Activated CD4-positive, alpha-beta T cell treated with anti-CD3 and anti-CD28 coated beads for 36 hours (primary cell): ENCODE measurements at places on chromosomes 5 and 9. TPM values are rescaled to one million over a fixed set of nuclear protein-coding genes. Genes with fewer than 3 reads are reported as not detected.

GLRX gene
- 21.0 TPM for total RNA-seq

GRCh38 chr5:176166427-176166826 lies 71.8 kb upstream of the SIMC1 start:
- no peaks in the 10 kb centered on the region for H3K4me1 ChIP-seq
- DNase-seq = no peak
- peaks cover 15% of the 10 kb centered on the region for H3K27me3 ChIP-seq
- no peaks in the 10 kb centered on the region for H3K36me3 ChIP-seq

DNA sequence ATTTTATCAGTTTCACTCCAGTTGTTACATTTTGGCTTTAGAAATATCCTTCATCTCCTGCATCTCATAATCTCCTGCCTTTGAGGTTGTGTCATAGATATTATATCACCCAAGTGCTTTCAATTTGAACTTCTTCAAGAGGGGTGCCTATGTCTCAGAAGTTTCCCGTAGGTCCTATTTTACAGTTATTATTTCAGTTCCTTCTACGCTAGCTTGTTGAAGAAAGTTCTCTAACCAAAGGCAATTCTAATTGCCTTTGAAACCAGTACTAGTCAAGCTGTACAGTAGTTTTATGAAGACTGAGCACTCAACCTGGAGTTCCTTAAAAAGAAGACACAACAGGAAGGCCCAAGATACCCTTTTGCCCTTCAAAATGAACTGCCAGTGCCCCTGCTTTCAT lies 116.4 kb downstream of the ZCCHC7 start:
- H3K27me3 ChIP-seq = no peaks in the 10 kb centered on the region
- H3K36me3 ChIP-seq = peaks cover 28% of the 10 kb centered on the region
- H3K4me1 ChIP-seq = peaks cover 31% of the 10 kb centered on the region
- DNase-seq = no peak

GZMA gene
- 2.4 TPM for total RNA-seq

- H3K27ac ChIP-seq = no peak overlapping the region
- DNase-seq = no peak
- no peaks in the 10 kb centered on the region for H3K36me3 ChIP-seq
- peak overlapping the region; percentile 62 for H3K4me3 ChIP-seq
- H3K4me1 ChIP-seq = peaks cover 23% of the 10 kb centered on the region
- H3K27me3 ChIP-seq = peaks cover 5% of the 10 kb centered on the region
These were observed 3.7 kb downstream of the PIP5KL1 start for GRCh38 chr9:127926906-127927200.

DNA sequence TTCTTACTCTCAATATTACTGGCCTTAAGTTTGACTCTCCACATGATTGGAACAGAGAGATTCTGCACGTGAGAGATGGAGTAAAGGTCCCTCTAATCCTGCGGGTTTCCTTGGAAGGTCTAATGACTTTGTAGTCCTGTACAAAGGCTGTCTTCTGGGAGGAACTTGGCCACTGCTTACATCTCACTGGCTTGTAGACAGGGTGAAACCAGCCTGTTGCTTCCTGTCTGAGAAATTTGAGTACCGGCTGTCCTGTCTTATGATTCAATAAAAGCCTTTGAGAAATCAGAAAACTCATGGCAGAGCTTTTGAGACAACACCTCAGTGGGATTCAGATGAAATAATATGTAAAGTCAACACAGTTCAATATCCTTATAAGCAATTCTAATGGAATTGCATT lies 43.0 kb downstream of the IL31RA start:
- no peaks in the 10 kb centered on the region for H3K36me3 ChIP-seq
- no peak overlapping the region for H3K4me3 ChIP-seq
- peaks cover 4% of the 10 kb centered on the region for H3K27me3 ChIP-seq
- peaks cover 6% of the 10 kb centered on the region for H3K4me1 ChIP-seq

DNA sequence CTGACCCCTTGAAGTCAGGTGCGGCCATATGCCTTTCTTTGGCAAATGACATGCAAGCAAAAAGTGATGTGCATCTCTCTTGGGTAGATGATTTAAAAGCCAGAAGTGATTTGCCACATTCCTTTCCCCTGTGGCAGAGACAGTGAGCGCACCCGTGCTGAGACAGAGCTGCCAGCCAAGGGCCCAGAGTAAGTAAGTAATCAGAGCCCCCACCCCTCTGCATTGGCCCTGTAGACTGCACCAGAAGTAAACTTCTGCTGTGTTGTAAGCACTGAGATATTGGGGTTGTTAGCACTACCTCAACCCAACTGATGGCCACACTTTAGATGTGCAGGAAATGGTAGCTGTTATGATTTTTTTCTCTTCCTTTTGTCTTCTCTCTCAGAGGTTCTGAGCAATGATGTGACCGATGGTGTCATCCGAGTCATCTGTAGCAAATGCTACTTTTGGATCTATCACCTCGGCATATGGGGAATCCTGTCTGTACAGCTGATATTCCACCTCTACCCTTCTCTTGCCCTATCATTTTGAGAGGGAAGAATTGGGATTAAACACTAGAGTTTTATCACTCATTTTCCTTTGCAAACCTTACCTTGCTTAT lies 58.0 kb downstream of the DOCK2 start:
- peaks cover 2% of the 10 kb centered on the region for H3K4me1 ChIP-seq
- H3K4me3 ChIP-seq = no peak overlapping the region
- H3K27me3 ChIP-seq = no peaks in the 10 kb centered on the region
- DNase-seq = no peak

DNA sequence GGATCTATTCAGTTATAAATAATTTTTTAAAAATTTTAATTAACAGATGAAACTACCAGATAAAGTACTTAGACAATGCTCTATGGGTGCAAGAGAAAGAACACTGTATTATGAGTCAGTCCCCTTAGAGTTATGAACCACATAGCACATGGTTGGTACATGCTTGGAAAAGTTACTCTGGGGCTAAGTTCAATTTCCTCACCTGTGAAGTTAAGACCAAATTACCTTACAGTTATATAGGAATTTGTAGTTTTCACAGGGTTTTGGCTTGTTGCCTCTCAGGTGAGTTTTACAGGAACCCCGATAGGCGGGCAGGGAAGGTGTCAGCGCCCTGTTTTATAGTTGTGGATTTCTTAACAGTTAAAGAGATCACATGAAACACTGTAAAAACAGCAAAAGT lies 1.2 kb downstream of the PANK3 start:
- H3K27me3 ChIP-seq = no peaks in the 10 kb centered on the region
- peak overlapping the region; percentile 88 for H3K27ac ChIP-seq
- H3K4me3 ChIP-seq = peak overlapping the region; percentile 91
- peaks cover 28% of the 10 kb centered on the region for H3K36me3 ChIP-seq
- H3K4me1 ChIP-seq = peaks cover 34% of the 10 kb centered on the region

DNA sequence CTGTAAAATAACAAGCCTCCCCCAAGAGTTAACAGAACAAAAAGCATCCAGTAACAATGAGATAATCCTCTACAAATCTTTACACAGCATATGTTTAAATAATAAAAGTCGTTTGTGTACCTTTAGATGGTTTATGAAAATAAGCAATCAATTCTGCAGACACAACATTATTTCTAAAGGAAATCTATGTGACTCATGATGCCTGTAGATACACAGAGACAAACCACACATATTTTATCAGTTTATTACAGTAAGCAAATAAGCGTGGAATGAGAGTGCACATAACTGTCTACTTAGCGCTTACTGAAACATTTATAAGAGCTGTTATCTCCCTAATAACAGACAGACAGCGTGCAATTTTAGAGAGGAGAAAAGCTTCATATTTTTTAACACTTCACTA lies 243.6 kb downstream of the AP3B1 start:
- H3K27me3 ChIP-seq = no peaks in the 10 kb centered on the region
- no peaks in the 10 kb centered on the region for H3K4me1 ChIP-seq
- DNase-seq = no peak
- H3K36me3 ChIP-seq = peaks cover 14% of the 10 kb centered on the region
- no peak overlapping the region for H3K27ac ChIP-seq

GRCh38 chr5:137580030-137580429 lies 80.9 kb upstream of the SPOCK1 start:
- no peaks in the 10 kb centered on the region for H3K36me3 ChIP-seq
- DNase-seq = no peak
- H3K4me1 ChIP-seq = no peaks in the 10 kb centered on the region
- no peak overlapping the region for H3K4me3 ChIP-seq

DNA sequence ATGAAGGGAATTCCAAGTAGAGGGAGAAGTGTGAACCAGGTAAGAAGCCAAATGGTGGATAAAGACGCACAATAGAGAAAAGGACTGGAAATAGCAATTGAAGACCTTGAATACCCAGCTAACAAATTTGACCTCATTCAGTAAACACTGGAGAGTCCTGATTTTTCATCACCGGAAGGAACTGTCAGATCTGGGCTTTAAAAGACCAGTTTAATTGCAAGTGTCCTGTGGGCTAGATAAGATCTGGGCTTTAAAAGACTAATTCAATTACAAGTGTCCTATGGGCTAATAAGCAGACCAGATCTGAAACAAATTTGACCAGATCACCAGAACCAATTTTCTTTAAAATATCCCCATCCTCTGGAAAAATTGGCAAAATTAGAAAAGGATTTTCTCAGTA lies 380.0 kb downstream of the ACTL7B start:
- H3K27me3 ChIP-seq = no peaks in the 10 kb centered on the region
- H3K4me1 ChIP-seq = peaks cover 5% of the 10 kb centered on the region
- no peak for DNase-seq
- no peak overlapping the region for H3K27ac ChIP-seq

LEAP2 gene
- 2.5 TPM for total RNA-seq

DNA sequence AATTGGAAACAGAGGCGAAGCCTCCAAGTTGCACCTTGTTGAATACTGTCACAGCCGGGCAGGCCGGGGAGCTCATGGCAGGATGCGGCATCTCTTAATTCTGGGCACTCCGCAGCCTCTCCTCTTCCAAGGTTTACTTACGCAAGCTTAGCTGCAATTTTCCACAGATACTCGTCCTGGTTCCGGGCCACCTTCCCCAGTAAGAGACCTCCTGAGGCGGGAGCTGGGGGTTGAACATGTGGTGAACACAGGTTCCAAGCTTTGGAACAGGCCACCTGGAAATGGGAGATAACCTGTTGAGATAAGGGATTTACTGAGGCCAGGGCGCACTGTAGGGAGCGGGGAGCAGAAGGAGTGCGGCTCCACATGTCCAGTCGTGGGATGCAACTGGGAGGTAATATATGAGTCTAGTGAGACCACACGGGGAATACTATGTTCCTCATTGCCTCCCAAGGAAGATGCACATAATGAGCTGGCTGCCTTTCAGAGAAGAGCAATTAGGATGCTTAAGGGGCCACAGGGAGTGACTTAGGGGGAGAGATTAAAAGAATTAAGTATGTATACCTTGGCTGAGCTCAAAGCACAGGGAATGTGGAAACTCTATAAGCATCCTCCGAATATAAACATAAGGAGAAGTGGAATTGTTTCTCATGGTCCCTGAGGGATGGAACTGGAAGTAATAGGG lies 335.2 kb downstream of the CWC27 start:
- H3K27ac ChIP-seq = peak overlapping the region; percentile 24
- peaks cover 9% of the 10 kb centered on the region for H3K27me3 ChIP-seq
- DNase-seq = no peak
- peaks cover 30% of the 10 kb centered on the region for H3K4me1 ChIP-seq
- peak overlapping the region; percentile 46 for H3K4me3 ChIP-seq

DNA sequence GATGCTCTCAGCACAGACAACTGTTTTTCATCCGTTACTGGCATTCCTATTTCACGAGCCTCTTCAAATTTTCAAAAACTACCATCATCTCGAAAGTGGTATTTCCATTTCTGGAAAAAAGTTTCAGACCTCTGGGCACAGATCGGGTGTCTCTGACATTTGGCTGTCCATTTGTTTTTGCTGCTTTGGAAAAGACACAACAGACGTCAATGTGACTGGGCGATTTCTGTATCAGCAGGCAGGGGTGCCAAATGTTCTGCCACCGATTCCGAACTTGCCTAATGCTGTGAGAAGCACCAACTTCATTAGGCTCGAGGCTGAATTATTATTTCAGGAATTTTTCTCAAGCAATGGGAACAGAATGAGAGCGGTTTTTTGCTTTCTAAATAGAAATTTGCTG lies 105.6 kb downstream of the ARSB start:
- DNase-seq = no peak

GRCh38 chr5:1799110-1799601 lies 481 bp downstream of the MRPL36 start:
- H3K27ac ChIP-seq = peak overlapping the region; percentile 97
- peak; percentile 69 for DNase-seq
- H3K36me3 ChIP-seq = peaks cover 46% of the 10 kb centered on the region
- peaks cover 56% of the 10 kb centered on the region for H3K4me1 ChIP-seq
